ENCODE measurements at places on chromosomes 1 and 21.

DNA sequence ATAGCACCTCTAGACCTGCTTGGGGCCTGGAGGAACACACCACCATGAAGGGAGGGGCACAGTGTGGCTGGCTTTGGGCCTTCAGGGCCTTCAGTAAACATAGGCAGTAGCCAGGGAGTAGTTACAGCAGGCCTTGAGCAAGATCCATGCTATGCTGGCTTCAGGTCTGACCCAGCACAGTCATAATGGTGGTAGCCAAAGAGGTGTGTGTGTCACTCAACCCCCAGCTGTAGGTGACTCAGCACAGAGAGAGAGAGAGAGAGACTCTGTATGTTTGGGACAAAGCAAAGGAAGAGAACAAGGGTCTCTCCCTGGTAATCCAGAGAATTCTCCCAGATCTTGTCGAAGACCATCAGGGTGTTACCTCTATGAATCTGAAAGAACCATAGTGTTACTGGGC, 250.5 kb upstream of the PKN2 start:
- DNase-seq = no peak

GRCh38 chr1:150995896-150996295, 10.8 kb downstream of the MINDY1 start:
- DNase-seq = no peak

GRCh38 chr1:225762002-225762441, 15.6 kb upstream of the SRP9 start:
- DNase-seq = no peak

DNA sequence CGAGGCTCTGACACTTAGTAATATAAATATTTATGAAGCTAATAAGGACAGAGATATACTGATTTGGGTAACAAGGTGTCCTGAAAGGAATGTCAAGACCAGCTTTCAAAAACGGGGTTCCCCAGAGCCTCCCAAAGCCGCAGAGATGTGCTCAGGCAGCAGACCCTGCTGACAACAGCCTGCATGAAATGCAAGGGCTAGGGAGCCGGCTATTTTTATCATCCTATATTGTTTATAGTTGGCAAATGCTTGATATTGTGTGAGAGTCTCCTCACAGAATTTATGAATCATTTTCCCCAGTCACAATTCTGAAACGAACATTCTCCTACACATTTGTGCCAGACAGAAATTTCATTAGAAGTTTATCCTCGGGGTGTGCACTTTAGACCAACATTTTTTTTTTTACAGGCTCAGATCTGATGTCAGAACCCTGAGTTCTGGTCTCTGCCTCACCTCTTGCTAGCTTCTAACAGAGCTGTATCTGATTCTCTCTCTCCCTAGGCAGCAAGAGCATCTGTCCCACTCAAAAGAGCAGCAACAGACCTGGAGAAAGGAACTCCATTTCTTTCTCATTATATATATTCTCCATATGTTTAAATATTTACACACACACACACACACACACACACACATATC, 302.3 kb upstream of the PLD5 start:
- DNase-seq = no peak

DNA sequence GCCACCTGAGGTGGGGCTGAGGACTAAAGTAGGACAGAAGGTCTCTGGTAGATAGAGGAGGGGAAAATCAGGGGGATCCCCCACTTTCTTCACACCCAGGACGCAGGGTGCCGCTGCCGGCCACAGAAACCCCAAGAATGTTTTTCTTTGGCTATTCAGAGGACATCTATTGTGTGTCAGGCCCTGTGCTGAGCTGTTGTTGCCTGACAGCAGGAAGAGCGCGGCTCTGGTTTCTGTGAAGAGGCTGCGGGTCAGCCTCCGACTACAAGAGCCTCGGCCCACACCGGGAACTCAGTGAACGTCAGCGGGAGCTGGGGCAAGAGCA, 407 bp upstream of the PIGV start:
- no peak for DNase-seq

DNA sequence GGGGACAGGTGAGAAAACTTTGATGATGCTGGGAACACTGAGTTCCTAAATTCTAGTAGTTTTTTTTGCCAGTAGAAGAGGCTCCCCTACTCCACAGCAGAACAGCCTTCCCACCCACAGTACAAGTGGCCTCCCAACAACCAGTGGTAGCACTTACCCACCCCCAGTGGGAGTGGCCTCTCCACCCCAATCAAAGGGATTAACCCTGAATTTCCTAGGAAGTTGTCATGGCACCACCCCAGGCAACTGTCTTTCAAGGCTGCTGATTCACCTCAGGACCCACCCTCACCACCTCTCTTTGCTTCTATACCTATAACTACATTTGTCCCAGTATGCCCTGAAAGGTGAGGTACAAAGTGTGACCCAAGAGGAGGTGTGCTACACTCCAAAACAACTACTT, 81.4 kb upstream of the PRDX6 start:
- DNase-seq = no peak

- DNase-seq = no peak
Measured at GRCh38 chr1:172719694-172720138, 60.8 kb downstream of the FASLG start.

GRCh38 chr1:104932030-104932915, 1182.6 kb downstream of the AMY1C start:
- DNase-seq = no peak

- no peak for DNase-seq
Measured at GRCh38 chr1:221648201-221648600, 93.7 kb downstream of the DUSP10 start.

Data from amniotic stem cell (primary cell).